ENCODE measurements at places on chromosomes 6 and 20.

DNA sequence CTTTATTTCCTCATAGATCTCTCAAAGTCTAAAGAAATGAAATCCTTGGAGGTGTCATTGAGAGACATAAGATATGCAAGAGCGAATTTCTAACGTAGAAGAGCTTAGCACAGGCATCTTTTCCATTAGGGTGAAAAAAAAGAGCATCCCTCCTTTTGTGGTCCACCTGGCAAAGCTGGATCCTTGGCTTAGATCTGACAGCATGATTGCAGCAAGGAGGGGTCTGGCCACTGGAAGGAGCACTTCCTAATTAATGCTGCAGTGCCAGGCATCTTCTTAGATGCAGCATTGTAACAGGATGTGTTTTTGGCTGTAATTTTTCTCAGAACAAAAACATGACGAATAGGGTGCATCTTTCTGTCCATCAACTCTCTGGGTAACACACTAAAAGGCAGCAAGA lies 60.1 kb upstream of the TFAP2D start:
- DNase-seq = no peak

- DNase-seq = no peak
Measured at GRCh38 chr6:111231090-111231459, 143.8 kb downstream of the SLC16A10 start.

DNA sequence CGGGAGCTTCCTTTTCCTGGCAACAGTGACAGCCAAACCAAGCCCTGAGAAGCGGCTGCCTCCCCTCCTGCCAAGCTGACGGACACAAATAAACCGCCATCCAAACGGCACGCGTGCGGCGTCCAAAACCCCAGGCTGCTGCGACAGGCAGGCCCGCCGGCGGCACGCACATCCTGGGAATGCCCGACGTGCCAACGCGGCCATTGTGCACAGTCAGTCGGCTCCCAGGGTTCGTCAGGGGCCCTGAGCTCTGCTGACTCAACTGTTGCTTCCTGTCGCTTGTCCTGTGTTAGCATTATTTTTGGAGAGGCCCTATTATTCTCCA lies 6.8 kb downstream of the JAG1 start:
- no peak for DNase-seq

- no peak for DNase-seq
Measured at GRCh38 chr20:8352486-8352885, 220.4 kb downstream of the PLCB1 start.

DNA sequence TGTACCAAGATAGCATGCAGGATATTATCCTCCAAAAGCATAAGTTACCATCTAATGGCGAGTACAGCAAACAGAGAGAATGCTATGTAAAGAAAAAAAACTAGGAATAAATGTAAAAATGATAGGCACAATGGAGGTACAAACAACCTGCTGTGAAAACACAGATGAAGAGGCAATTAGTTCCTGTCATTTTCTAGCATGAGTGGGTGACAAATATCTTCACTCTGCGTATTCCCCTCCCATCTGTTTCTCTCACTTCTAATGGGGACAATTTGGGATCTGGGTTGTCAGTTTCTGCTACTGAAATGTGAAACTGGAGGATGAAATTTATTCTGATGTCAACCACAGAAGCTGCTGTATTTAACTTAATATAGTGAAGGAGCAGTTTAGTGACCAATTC lies 11.7 kb upstream of the PTPRK start:
- no peak for DNase-seq

DNA sequence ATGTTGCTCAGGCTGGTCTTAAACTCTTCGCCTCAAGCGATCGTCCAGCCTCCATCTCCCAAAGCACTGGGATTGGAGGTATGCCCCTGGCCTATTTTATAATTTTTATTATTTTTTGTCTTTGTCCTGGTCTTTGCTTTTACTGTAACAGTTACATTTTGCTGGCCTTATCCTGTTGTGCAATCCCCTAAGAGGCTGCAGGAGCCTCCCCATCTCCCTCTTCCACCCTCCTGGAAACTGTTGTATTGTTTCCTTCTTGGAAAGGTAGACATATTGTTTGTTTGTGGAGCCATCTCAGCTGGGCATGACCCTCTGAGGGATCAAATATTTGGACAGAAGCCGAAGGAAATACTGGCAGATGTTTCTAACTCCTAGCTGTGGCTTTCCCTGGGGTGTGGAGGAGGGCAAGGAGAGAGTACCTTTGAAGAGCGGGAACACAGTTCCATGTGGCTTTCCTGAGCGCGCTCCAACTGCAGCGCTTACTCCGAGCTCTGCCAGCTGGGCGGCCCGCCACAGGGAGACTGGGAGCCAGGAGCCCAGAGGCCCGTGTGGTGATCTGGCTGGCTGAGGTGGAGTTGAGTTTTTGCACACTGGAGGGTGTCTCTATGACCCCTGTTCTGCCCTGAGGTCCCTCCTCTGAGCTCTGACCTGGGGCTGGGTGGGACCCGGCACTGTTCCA lies 4.9 kb downstream of the MAPK13 start:
- no peak for DNase-seq

GRCh38 chr6:146287691-146288369 lies 255.8 kb upstream of the RAB32 start:
- DNase-seq = no peak

DNA sequence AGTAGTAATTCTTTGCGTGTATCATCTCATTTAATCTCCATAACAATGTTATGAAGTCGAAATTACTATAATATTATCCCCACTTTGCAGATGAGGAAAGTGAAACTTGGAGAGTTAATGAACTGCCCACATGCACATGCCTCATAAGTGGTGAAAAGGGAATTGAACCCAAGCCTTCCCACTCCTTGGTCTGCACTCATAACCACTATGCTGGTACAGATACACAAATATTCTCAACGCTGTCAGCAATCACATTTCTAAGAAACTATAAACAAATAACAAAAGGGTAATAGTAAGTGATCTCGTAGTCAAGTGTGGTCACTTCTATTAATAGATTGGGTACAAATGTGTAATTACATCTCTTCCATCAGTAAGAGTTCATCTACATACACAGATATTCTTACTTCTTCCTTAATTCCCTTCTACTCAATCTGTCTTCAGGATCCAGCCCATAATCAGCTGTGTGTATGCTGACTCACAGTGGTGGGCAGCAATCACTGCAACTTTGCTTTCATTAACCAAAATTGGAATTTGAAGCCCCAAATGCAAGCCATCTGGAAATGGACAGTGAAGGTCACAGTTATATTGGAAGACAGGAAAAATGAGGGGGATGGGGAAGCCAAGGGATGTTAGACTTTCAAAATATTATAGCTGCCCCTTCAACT lies 6.6 kb downstream of the PRSS35 start:
- DNase-seq = no peak

GRCh38 chr6:69816569-69816968 lies 19.8 kb upstream of the LMBRD1 start:
- DNase-seq = no peak

- DNase-seq = no peak
Measured at GRCh38 chr6:40406175-40406574, 181.0 kb downstream of the LRFN2 start.

- no peak for DNase-seq
Measured at GRCh38 chr6:75472885-75473284, 20.7 kb downstream of the FILIP1 start.

DNA sequence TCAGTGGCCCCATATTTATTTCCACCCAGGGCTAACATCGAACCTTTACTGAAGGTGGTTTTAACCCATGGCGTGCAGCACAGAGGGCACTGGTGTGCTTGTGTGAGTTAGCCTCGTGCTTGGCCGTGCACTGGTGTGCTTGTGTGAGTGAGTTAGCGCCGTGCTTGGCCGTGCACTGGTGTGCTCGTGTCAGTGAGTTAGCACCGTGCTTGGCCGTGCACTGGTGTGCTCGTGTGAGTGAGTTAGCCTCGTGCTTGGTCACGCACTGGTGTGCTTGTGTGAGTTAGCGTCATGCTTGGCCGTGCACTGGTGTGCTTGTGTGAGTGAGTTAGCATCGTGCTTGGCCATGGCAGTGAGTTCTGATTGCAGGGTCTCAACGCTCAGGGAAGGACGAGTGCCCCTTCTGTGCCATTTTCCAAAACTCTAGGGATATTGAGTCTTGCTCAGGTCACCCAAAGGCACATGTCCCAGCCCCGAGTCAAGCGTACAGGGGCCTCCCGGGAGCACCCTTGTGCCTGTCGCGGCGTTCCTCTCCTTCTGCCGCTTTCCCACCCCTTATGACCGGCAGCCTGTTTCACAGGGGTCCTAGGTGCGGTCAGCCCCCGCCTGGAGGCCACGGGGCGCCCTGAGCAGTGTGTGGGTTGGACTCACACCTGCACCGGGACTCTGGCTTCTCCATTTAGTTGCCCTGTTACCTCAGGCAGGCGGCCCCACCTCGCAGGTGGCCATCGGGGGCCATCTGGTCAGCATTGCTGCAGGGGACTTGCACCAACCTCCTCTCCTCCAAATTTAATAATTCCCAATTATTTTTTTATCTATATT lies 399.1 kb downstream of the CDH4 start:
- no peak for DNase-seq

GRCh38 chr6:71226151-71226550 lies 62.5 kb upstream of the OGFRL1 start:
- no peak for DNase-seq

DNA sequence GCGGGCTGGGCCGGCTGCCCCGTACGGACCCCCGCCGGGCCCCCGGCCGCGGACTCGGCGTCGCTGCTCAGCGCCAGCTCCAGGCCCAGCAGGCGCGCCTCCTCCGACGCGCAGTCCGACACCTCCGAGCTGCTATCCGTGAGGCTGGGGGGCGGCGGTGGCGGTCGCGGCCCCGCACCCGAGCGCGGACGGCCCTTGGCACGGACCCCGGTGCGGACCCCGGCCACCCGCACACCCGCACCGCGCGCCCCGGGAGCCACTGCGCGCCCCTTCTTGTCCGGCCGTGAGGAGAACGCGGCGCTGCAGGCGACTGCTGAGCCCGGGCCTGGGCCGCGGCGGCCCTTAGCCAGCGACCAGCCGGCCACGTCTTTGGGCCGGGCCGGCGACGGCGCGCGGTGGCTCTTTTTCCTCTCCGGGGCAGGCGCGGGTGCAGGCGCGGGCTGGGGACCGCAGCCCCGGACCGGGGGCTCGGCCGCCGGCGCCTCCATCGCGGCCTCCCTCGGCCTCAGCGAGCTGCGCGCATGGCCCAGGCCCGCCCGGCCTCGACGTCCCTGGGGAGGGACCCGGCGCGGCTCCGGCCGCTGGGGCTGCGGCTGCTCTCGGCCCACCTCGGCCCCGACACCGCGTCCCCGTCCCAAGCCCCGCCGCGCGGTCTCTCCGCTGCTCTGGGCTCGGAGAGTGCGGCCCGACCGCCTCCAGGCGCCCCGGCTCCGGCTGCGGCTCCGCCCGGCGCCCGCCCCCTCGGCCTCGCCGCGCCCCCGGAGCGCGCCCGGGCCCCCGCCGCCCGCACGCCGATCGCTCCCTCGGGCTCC lies 12.9 kb upstream of the TLDC2 start:
- no peak for DNase-seq

DNA sequence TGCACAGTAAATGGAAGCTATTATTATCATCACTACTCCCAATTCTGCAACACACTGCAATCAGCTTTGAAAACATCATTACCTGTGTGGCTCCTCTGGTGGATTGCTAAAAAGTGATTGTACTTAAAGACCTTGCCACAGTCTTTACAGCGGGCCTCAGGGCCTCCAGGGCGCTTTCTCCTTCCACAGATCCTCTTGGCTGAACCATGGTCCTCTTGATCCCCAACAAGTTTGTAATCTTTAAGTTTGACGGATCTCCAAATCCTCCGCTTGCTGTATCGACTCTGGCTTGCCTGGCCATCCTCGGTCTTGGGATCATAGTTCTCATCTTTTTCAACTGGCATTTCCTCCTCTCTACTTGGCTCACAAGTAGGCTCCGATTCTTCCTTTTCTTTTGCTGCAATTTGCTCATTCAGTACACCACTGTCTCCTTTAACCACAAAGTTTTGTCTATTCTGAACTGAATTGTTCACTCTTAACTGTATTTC lies 2.0 kb downstream of the ZBTB24 start:
- DNase-seq = no peak

DNA sequence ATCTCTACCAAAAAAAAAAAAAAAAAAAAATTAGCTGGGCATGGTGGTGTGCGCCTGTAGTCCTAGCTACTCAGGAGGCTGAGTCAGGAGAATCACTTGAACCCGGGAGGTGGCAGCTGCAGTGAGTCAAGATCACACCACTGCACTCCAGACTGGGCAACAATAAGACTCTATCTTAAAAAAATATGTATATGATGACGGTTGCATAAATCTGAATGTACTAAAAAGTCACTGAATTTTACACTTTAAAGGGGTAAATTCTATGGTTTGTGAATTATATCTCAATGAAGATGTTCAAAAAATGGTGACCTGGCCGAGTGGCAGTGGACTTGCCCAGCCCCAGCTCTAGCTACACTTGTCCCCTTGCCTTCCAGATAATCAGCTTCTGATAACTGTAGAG lies 10.4 kb upstream of the ABCC10 start:
- DNase-seq = no peak

DNA sequence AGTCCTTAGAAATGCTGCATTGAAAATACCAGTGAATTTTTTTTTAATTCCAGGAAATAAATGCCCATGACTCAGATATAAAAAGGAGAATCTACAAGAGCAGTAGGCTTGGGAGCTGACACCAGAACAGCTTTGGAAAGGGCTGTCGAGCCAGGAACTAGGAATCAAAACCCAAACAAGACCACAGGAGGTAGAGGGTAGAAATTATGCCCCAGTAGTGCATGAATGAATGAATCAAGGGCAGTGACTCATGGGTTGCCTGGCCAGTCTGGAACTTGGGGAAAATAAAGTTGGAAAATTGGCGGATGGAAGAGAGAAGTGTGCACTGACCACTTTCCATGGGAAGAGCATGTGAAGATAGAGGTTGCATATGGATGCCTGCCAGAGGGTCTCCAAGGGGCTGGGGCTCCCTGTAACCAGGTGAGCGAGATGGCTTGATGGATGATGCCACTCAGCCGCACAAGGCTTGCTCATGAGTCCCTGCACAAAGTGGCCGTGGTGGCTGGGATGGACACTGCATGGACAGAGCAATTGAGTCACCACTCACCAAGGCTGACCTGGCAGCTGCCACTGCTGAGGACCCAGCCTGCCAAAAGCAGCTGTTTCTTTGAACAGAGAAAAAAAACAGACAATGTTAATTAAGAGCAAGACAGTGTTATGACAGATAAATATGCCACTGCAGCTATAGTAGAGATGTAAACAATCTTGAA lies 15.2 kb upstream of the MCCD1 start:
- DNase-seq = no peak

- no peak for DNase-seq
Measured at GRCh38 chr6:2111162-2111677, 134.2 kb downstream of the GMDS start.

- DNase-seq = no peak
Measured at GRCh38 chr6:89242574-89243330, 25.6 kb upstream of the GABRR1 start.

GRCh38 chr6:111620169-111620568 lies 14.5 kb upstream of the TRAF3IP2 start:
- DNase-seq = no peak

- DNase-seq = no peak
Measured at GRCh38 chr6:165834613-165835259, 171.7 kb upstream of the PDE10A start.

GRCh38 chr20:37295001-37295400 lies 5.5 kb downstream of the MANBAL start:
- no peak for DNase-seq

GRCh38 chr20:3749689-3750531 lies 17.4 kb downstream of the HSPA12B start:
- no peak for DNase-seq

GRCh38 chr6:165566088-165566828 lies 96.8 kb downstream of the PDE10A start:
- DNase-seq = no peak
